T-helper 22 cell (primary cell): ENCODE measurements at places on chromosomes 12 and 14.

- DNase-seq = no peak
These were observed 34.6 kb upstream of the PWP1 start for GRCh38 chr12:107650977-107651376.

GRCh38 chr12:113073586-113073985, 17.1 kb downstream of the DTX1 start:
- DNase-seq = no peak

DNA sequence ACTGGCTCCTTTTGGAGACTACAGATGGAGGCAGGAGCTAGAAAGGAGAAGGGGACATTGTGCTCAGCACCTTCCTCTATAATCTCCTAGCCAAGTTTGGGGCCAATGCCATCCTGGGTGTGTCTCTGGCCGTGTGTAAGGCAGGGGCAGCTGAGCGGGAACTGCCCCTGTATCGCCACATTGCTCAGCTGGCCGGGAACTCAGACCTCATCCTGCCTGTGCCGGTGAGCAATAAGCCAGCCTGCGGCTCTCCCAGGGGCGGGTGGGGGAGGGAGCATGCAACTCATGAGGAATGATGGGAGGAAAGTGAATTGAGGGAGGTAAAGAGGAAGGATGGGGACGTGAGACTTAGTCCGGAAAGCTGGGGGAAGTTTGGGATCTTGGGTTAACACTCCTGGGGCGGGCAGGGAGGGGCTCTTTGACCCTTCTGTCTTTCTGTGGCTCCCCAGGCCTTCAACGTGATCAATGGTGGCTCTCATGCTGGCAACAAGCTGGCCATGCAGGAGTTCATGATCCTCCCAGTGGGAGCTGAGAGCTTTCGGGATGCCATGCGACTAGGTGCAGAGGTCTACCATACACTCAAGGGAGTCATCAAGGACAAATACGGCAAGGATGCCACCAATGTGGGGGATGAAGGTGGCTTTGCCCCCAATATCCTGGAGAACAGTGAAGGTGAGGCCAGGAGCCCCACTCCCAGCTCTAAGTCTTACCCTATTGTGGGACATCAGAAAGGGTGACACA, 3.3 kb downstream of the ENO2 start:
- no peak for DNase-seq

- no peak for DNase-seq
These were observed 193.9 kb downstream of the BCAT1 start for GRCh38 chr12:24754690-24755638.

DNA sequence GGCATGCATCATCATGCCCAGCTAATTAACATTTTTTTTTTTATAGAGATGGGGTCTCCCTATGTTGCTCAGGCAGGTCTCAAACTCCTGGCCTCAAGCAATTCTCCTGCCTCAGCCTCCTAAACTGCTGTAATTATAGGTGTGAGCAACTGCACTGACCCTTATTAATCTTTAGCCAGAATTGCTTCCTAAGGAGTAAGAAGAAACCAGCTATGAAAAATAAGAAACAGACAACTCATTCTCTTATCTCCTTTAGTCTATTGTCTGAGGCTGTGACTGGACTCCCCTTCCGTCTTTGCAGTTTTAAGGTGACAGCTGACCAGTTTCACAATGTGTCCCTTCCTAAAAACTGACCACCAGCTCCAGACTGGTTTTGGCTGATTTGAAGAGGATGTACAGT, 52.4 kb downstream of the EMP1 start:
- DNase-seq = no peak

GRCh38 chr12:54360717-54361456, 3.4 kb downstream of the GPR84 start:
- no peak for DNase-seq

GRCh38 chr12:89083491-89083890, 268.8 kb downstream of the DUSP6 start:
- DNase-seq = no peak

GRCh38 chr12:29024117-29024516, 125.0 kb upstream of the FAR2 start:
- no peak for DNase-seq

DNA sequence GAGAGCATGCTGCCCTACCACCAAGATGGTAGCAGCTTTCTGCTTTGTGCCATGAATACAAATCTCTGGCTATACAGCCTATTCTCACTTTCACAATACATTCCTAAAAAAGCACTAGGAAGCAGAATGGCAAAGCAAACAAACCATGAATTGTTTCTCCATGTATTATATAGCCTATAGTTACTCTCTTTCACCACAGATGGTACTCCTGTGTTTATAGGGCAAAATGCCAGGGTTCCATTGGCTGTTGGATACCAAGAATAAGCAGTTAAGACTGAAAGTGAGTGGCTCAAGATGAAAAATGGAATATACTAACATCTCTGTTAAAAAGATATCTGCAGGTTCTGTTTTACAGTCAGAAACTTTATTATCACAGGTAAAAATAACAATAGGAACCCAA, 11.1 kb downstream of the ARF3 start:
- DNase-seq = no peak

- no peak for DNase-seq
These were observed 86.9 kb downstream of the RIN3 start for GRCh38 chr14:92600318-92601053.
